Caudate nucleus (tissue), 63 donors: ENCODE measurements at places on chromosomes 6 and 20.

DNA sequence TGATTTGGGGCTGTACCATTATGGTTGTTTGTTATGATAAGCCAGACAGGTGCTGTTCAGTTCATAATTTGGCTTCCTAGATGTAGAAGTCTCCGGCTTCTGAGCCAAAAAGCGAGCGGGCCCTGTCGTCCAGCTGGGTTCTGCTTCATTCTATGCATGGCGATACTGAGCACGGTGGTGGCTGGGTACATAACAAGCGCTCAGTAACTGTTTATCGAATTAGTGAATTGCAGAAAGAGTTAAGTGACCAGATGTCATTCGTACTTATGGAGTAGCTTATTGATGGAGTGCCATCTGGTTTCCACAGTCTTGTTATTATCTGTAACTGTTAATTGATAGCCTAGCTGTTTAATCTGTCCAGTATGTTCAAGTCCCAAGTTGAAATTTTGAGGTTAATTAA is 85.0 kb downstream of the DTD1 start:
- DNase-seq = no peak

DNA sequence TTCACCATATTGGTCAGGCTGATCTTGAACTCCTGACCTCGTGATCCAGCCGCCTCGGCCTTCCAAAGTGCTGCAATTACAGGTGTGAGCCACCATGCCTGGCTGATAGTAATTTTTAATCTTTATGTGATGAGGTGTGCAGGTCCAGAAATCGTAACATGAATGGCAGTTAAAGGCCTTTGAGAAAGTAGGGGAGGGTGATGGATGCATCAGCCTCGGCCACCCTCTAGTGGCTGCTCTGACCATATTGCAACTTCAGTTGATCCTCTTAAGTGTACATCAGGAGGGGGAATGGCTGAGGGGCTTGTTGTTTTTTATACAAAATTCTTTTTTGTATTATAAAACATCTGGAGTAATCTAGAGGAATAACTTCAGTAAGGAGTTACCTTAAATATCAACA is 193.0 kb downstream of the ZFAND3 start:
- DNase-seq = peak; percentile 54

GRCh38 chr6:27388293-27389197 is at the start of gene ZNF391:
ZNF391 (plus strand) TSS chr6:27388759; CDS start chr6:27400371, 11,612 bp downstream.
- DNase-seq = no peak

GRCh38 chr20:25308671-25309394 is 60.9 kb downstream of the PYGB start:
- DNase-seq = no peak

DNA sequence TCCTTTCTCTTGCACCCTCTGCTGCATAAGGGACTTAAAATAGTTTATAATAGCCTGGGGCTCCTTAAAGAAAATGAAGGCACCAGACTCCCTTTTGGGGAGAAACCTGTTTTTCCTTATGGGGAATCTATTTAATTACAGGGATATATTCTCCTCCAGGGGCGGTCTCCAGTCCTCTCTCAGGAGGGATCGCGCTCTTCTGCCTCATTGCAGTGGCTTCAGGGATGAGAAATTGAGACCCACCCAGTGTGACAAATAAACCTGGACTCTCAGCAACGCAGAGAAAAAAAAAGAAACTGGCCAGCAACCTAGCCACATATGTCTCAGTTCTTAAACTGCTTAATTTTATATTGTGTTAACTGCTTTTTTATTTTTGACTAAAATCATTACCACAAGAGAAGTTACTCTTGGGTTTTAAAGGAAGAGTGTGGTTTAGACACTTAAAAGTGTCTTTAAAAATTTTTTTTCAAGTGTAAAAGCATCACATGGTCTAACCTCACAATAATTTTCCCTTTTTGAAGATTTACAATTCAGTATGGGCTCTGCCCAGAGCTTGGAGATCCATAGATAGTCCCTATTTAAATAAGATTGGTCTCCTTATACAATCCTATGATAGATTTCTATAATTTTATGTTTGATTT is 11.7 kb upstream of the GOPC start:
- DNase-seq = no peak

DNA sequence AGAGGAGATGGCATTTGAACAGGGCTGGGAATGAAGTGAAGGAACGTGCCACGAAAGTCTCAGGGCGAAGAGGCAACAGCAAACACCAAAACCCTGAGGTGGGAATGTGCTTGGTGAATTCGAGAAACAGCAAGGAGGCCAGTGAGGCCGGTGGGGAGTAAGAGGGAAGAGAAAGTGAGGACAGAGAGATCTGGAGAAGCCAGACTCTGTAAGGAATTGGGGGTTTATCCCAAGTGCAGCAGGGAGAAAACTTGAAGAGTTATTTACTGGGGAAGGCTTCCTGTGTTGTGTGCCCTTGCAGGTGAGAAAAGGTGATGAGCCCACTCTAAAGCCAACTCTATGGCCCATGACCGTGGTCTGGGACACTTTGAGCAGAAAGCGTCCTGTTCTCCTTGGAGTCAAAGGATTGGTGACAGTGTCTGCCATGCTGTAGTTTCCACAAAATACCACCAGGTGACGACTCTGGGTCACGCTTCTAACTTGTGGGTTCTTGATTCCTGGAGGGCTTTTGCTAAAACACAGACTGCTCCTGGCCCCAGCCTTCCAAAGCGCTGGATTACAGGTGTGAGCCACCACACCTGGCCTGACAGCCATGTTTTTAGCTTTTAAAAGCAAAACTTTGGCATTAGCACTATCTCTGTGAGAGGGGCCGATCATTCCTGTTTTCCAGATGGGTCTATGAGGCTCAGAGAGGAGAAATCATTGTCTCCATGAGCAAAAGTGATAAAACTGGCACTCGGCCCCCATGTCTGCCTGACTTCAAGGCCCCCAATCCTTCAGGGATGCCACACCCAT is 18.0 kb upstream of the CSNK2A1 start:
- DNase-seq = peak; percentile 66

GRCh38 chr6:159943101-159943632 is 25.7 kb upstream of the IGF2R start:
- no peak for DNase-seq

GRCh38 chr6:67683960-67684359 is 951.1 kb upstream of the ADGRB3 start:
- no peak for DNase-seq

DNA sequence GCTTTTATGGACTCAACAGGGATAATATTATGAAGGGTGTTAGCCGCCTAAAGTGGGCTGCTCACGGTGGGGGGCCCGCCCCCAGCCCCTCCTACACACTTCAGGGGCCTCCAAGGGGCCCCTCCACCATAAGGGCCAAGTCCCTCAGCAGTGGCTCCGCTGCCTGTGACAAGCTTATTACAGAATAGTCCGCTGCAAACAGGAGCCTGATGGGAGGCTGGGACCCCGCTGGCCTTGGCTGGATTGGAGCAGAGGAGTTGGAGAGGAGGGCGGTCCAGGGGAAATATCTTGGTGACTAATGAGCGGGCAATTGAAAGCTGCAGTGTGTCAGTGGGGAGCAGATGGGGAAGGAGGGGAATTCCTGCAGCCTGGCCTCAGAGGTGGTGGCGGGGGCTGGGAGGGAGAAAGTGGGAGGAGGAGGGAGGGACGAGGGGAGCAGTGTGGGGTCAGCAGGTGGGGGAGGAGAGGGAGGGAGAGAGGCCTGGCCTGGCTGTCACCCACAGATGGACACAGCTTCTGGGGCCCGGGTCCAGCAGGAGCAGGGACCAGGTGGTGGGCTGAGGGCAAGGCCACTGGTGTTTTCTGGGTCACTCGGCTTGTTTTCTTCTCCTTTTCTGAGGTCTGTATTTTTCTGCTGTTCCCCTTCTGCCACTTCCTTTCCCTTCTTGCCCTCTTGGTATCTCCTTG is 57.6 kb upstream of the FOXP4 start:
- no peak for DNase-seq

- DNase-seq = peak; percentile 78
Observed at GRCh38 chr6:98947411-98948292, at the start of gene FBXL4. FBXL4 (minus strand) TSS chr6:98947946; CDS start chr6:98926988, 20,958 bp downstream.

- peak; percentile 22 for DNase-seq
Observed at GRCh38 chr6:165663377-165663735, 315 bp upstream of the PDE10A start.

DNA sequence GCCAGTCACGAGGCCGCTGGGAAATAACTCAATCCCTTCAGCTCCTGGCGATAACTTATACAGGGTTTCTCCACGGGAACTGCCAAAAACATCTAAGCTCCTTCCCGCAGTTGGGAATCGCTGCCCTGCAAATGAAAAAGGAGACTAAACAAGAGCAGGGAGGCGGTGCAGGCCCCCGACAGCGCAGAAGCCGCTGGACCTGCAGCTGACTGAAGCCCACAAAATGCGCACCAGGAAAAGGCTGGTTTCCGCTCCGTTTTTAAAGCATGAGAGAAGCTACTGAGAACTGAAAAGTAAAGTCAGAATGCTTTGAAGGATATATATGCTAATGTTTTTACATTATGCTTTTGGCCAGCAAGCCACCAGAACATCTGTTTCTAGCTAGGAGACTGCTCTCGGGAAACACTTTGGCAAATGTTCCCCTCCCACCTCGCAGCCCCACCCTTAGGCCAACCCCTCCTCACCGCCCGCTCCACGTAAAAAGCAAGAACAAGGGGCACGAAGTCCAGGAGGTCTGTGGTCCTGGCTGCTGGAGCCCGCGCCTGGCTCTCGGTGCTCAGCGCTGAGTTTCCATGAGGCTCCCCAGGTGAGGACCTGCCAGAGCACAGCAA is 90.5 kb downstream of the SOD2 start:
- DNase-seq = no peak

DNA sequence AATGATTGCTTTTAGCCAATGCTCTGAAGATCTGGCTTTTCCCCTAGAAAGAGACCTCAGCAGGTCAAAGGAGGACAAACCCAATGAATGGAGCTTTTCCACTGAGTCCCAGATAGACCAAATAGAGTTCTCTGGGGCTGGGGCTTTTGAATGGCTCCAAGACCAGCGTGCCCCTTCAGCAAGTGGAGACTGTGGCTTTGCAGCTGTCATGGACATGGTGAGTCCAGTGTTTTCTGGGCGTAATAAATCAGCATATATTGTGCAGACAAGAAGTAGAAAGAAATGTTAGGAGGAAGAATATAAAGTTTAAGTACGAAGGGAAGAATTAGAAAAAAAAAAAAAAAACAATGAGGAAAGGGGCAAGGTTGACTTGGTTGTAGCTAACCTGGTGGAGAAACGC is 28.1 kb downstream of the ULBP1 start:
- DNase-seq = no peak

DNA sequence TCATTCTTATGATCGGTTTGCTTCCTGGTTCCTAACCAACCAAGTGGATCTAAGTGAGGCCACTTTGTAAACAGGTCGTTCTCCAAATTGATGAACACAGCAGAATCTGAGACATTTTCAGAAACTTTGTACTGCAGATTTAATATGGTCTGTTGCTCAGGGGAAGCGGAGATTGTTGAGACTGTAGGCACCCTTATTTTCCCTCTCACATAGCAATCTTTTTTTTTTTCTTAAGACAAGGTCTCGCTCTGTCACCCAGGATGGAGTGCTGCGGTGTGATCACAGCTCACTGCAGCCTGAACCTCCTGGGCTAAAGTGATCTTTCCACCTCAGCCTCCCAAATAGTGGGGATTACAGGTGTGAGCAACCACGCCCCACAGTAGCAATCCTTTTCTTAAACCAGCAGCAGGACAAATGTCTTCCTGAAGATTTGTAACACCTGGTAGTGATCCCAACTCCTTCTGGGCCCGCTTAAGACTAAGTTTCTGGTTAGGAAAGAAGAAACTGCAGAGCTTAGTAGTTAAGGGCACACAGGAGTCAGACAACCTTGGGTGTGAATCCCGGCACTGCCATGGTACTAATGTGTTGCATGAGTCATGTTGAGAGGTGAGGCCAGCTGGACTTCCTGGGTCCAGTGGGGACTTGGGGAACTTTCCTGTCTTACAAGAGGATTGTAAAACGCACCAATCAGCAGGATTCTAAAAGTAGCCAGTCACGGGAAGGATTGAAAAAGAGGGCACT is 48.4 kb upstream of the EZR start:
- DNase-seq = no peak

GRCh38 chr6:126033696-126034095 is 47.4 kb downstream of the TRMT11 start:
- no peak for DNase-seq

DNA sequence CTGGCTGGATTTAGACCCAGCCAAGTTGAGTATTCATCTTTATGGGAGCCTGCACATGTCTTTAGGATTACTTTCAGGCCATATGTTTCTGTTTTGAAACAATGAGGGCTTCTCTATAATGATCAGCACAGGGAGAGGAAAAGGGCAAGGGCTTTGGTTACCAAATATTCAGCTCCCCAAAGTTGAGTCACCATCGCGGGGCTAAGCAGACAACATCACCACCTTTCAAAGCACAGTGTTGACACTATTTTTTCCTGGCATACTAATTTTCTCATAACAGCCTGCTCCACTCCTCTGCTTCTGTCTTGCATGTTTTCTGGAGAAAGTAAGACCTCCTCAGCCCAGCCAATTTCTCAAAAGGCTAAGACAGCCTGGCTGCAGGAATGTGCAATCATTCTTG is 4.9 kb downstream of the SCML4 start:
- DNase-seq = no peak

- no peak for DNase-seq
Observed at GRCh38 chr20:24836661-24837299, 112.3 kb upstream of the CST7 start.

DNA sequence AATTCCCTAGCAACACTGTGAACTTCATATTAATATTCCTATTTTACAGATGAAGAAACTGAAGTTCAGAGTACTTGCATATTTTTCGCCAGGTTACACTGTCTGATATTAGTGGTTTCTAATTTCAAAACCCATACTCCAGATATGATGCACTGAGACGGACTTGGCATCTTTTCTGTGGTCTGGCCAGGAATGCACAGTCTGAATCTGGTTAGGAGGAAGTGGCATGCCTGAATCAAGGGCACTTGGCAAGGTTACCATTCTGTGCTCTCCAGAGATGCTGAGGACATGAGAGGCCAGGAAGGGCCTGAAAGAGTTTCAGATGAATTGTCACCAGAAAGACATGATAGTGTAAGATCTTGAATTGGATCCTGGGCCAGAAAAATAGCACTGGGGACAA is 150.1 kb downstream of the HAO1 start:
- no peak for DNase-seq

GRCh38 chr6:88855541-88856147 is 107.8 kb downstream of the RNGTT start:
- DNase-seq = no peak

GRCh38 chr20:61701401-61701800 is 364.3 kb downstream of the TAF4 start:
- DNase-seq = no peak

DNA sequence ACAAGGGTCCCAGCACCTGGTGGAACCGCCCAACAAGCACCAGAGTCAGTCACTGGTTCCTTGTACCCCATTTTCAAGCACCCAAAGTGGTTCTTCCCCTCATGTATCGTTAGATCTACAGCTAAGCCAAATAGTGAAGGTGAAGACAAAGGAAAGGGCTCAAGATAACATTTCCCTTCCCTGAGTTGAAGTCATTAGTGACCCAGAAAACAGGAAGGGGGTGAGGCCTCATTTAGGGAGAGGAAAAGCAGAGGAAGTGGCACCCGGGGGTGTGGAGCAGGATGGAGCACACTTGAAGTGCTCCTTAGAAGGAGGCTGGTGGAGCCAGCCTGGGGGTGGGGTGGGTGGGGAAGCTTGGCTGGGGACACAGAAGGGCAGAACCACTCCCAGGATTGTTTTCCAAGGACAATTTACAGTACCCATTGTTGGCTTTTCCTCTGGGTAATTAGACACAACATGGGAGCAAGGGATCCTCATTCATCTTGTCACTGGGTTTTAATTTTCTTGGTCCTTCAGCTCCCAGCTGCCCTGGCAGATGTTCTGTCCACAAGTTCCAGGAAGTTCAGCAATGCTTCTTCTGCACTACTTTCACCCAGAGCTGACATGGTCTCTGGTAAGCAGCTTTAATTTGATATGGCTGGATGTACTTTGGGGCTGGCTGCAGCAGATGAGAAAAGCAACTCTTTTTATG is 73.3 kb upstream of the CD93 start:
- no peak for DNase-seq
